NCI-H1048 (cell line): ENCODE measurements at places on chromosomes 5 and 9.

GRCh38 chr9:14279671-14280070, 34.3 kb downstream of the NFIB start:
- no peak for DNase-seq

GRCh38 chr5:28344836-28345433, 1306.5 kb upstream of the CDH9 start:
- DNase-seq, result peak; percentile 59

GRCh38 chr9:137975936-137976565, 98.5 kb downstream of the CACNA1B start:
- no peak for DNase-seq

DNA sequence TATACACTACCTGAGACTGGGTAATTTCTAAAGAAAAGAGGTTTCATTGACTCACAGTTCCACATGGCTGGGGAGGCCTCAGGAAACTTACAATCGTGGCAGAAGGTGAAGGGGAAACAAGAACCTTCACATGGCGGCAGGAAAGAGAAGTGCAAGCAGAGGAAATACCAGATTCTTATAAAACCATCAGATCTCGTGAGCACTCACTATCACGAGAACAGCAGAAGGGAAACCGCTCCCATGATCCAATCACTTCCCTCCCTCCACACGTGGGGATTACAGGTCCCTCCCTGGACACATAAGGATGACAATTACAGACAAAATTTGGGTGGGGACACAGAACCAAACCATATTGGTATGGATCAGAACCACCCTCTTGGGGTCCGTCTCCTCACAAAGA, 44.2 kb upstream of the SPIN1 start:
- DNase-seq, result no peak

GRCh38 chr5:14357441-14357840, 214.3 kb downstream of the TRIO start:
- DNase-seq, result no peak

DNA sequence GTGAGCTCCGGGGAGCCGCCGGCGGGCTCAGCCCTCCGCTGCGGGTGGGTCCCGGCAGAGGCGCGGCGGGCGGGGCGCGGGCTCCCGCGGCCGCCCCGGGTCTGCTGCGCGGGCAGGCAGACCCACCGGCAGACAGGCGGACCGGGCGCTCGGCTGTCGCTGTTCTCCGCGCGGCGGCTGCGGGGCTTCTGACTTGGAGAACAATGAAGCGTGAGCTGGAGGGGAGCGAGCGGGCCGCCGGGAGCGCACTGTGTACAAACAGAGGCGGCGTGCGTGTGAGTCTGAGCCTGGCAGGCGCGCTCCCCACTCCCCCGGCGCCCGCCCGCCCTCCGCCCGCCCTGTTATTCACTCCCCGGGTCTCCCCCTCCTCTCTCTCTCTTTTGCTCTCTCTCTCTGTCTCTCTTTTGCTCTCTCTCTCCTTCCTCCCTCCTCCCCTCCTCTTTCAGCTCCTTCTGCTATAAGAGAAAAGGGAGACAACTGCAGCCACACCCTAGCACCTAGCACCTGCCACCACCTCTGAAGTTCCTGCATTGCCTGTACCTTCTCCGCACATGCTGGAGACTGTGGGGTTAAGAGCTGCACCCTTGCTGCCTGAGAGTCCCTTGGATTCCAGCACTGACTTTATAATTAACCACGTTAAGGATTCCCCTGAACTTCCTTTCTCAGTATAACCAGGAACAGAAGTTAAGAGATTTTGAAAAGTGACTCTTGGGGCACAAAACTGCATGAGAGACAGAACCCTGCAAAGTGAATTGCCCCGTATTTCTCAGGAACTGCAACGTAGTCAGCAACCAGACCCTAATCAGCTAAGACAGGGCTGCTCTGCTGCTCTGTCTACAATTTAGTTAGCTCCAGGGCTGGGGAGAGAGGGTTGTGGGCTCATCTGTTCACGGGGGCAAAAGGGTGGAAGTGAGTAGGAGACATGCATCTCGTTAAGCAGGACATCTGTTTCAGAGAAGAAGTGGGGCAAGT, at the start of gene EDIL3:
Gene EDIL3, minus strand, starts transcription at position 277 of the 972 bp plus-strand sequence. CDS start 506 bp downstream, outside the sequence.
- DNase-seq, result no peak

DNA sequence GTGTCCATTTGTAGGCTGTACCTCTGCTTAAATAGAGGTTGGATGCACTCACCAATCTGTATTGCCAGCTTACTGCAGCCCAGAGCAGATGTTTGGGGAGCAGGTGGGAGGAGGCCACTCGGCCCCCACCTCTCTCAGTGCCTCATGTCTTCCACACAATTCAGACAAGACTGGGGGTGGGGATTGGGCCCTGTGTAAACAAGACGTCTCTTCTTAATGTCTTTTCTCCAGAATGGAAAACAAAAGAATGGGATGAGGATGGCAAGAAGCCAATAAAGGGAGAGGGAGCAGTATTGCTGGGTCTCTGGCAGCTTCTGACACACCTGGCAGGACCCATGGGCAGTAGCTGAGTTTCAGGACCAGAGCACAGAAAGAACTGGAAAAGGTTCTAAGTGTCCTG, 64.9 kb downstream of the SIL1 start:
- DNase-seq, result no peak

- no peak for DNase-seq
Observed at GRCh38 chr9:69397384-69398214, 72.6 kb downstream of the ENTREP1 start.

DNA sequence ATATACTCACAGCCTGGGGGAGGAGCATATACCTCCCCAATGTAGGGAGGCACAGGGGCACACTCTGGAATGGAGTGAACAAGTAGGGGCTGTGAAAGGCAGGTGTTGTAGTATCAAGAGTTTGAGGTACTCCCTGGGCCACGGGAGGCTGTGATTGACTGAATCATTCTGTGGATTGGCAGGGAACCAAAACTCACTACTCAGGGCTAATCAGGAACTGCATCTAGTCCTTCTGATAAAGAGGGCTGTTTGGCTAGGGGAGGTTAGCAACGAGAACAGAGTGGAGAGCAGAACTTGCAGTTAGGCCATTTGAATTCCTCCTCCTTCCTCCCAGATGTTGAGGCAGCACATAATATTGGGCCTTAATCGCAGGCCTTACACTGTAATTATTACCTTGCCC, 369.2 kb upstream of the MPDZ start:
- no peak for DNase-seq

GRCh38 chr9:6598249-6598725, 47.2 kb downstream of the GLDC start:
- DNase-seq, result no peak

DNA sequence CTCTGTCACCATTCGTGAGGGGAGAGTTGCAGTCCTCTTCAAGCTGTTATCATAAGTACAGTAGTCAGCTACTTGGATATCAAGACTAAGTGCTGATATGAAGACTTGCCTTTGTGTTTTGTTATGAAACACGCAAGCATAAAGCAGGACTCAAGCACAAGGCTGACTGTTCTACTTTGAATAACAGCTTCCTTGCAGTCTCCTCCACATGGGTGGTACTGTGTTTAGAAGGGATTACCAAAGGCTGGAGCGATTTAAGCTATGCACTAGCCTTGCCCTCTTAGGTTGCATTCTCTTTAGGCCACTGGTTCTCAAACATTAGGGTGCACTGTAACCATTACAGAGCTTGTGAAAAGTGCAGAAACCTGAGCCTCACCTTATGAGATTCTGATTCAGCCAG, 41.4 kb downstream of the SLC25A51 start:
- no peak for DNase-seq

DNA sequence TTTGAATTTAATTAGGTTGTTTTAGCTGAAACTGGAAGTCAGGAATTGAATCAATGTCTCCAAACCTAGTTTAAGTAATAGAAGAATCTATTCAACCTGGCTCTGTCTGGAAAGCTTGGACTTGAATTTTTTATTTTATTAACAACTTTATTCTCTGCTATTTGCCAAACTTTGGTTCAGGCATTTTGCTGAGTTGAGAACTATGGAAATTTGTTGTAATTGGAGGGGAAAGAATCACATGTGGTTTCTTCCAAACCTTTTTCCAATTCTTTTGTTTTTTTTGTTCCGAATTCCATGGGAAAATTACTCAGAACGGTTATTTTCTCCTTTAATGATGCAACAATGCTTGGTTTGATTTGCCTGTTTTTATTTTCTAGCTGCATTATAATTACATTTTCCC, 98.2 kb upstream of the RPS23 start:
- DNase-seq, result no peak

- DNase-seq, result no peak
Observed at GRCh38 chr5:16455668-16456067, 9.9 kb downstream of the ZNF622 start.

DNA sequence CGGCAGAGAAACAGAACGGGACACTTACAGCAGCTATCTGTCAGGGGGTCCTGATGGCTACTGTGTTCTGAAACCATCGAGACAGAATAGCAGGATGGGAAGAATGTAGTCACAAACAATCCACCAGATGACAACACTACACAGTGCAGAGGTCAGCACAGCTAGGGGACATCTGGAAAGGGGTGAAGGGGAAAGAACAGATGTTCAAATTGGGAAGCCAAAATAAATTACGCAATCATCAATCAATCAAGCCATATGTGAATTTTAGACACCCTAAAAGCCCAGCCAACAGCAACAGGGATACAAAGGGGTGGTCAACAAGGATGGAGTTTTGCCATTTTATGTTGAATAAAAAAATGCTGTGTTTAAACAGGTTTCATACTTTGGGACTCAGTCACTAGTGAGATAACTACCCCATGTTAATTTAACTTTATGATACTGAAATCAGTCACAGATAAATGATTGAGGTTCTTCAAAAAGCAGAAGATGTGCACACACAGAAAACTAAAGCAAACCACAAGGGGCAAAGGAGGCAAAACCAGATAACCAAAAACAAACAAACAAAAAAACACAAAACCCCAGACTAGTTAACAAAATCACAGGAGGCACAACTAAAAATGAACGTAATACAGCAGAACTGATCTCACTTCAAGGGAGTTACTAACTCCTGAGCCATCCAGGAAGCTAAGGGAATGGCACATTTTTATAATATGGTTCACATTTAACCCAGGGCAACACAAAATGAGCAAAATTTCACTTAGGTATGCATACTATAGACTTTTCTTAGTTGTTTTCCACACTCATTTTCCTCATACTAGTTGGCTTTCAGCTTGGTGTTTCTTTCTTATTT, 65.9 kb downstream of the HABP4 start:
- no peak for DNase-seq

- no peak for DNase-seq
Observed at GRCh38 chr9:133104718-133105460, 16.2 kb downstream of the RALGDS start.

GRCh38 chr5:50964746-50965653, 298.6 kb downstream of the PARP8 start:
- DNase-seq, result no peak

DNA sequence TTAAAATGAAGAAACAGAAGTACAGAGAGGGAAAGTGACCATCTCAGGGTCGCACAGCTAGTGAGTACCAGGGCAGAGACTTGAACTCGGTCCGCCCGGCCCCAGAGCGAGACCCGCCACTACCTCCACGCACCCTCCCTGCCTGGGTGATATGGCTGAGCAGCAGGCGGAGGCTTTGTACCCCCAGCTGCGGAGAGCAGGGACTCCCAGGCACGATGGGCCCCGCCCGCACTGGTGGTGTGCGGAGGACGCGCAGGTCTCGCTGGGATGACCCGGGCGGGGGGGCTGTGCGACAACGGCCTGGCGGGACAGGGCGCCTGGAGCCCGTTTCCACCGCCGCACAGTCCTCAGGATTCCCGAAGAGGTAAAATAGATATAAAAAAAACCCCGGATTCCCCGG, 64.7 kb upstream of the LARP1 start:
- DNase-seq, result no peak
